NCI-H1048 (cell line): ENCODE measurements at places on chromosomes 13 and 19.

- DNase-seq = no peak
Observed at GRCh38 chr19:44740351-44740824, 8.1 kb upstream of the BCL3 start.

DNA sequence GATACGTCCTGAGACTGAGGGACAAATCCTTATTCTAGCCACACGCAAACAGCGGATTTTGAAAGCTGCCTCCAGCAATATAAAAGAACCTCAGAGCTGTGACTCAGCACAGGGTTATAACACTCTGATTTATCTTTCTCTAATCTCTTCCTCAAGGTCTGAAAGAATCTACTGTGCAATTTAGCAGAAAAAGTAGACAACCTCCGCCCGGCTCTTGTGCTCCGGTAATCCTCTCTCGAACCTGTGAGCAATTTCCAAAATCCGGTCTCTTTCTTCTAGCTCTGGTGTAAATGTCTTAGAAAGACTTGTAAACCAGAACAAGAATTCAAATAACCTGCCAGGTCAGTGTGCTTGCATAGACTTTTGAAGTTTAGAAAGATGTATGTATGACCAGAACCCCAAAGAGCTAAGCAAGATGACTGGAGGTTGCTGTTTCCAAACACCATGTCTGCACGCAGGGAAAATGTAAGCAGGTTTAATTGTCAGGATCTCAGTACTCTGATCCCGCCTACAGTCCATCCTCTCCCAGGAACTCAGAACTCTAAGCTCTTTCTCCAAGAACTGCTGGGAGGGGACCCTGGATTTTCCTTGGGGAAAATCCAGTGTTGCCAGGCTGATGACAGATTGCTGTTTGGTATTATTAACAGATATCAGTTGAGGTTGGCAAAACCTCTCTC is 338.1 kb downstream of the RFC3 start:
- no peak for DNase-seq

GRCh38 chr19:18439025-18439909 is 1.3 kb upstream of the ISYNA1 start:
- no peak for DNase-seq

DNA sequence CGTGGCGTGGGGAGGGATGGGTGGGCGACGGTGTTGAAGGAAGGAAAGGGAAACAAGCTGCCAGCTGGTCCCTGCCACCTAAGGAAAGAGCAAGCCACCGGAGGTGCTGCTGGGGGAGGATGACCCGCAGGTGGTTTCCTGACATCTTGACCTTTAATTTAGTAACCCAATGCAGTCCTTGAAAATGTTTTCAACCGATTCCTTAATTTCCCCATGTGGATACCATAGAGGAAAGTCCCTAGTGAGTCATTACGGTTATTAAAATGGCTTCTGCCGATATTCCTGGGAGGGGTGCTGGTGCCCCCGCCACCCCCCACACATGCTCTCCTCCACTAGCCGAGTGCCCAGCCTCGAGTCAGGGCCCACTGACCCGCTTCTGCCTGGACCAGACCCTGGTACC is 6.3 kb upstream of the ANKRD10 start:
- DNase-seq = no peak

DNA sequence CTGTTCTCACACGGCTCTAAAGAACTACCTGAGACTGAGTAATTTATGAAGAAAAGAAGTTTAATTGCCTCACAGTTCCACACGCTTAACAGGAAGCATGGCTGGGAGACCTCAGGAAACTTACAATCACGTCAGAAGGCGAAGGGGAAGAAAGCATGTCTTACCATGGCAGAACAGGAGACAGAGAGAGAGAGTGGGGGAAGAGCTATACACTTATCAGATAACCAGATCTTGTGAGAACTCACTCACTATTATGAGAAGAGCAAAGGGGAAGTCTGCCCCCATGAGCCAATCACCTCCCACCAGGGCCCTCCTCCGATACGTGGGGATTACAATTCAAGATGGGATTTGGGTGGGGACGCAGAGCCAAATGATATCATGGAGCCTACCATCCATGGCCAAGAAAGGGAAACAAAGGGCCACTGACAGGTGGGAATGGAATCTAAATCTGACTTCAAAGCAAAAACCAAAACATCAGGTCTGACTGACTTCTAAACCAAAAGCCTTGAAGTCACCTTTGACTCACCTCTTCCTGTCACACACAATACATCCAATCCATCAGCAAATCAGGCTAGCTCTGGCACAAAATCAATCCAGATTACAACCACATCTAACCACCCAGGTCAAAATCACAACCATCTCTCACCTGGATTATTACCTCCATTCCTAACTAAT is 189.7 kb downstream of the ENOX1 start:
- no peak for DNase-seq

DNA sequence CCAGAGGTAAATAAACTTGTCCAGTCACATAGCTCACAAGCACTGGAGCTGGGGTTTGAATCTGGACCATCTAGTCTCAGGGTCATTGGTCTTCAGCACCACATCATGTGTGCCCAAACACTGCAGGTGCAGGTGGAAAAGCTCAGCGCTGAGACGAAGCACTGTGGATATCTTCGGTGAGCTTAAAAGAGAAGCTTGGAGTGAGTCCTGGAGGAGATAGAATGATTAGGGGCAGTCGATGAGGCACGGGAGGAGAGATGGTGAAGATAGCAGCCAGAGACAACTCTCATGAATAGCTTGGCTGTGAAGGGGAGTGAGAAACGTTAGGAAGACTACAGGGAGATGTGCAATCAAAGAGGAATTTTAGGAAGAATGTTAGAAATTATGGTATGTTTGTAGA is 389.3 kb downstream of the FGF9 start:
- DNase-seq = no peak

GRCh38 chr13:107937848-107938247 is 277.5 kb downstream of the LIG4 start:
- DNase-seq = no peak

- no peak for DNase-seq
Observed at GRCh38 chr19:610801-611480, 21.3 kb downstream of the HCN2 start.

- DNase-seq = no peak
Observed at GRCh38 chr13:98975822-98976261, 2.0 kb downstream of the DOCK9 start.

GRCh38 chr19:29687244-29687896 is 22.1 kb downstream of the PLEKHF1 start:
- DNase-seq = no peak

DNA sequence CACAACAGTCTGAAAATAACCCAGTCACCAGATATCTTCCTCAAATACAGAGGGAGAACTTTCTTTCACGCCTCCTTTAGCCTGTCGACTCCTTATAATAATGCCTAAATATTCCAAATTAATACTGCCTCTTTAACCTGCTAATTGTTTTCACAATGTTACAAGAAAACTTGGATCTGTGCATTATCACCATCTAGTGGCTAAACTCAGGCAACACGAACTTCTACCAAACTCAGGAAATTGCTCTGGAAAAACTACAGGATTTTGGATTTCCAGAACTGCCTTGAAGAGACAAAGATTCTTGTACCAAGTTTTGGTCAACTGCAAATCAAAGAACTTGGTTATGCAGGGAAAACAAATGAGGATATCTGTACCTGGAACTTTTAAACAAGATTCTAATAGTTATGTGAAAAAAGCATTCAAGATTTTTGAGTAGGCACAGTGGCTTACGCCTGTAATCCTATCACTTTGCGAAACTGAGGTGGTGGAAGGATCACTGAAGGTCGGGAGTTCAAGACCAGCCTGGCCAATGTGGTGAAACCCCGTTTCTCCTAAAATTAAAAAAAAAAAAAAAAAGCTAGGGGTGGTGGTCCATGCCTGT is 10.8 kb downstream of the CLN5 start:
- DNase-seq = no peak

DNA sequence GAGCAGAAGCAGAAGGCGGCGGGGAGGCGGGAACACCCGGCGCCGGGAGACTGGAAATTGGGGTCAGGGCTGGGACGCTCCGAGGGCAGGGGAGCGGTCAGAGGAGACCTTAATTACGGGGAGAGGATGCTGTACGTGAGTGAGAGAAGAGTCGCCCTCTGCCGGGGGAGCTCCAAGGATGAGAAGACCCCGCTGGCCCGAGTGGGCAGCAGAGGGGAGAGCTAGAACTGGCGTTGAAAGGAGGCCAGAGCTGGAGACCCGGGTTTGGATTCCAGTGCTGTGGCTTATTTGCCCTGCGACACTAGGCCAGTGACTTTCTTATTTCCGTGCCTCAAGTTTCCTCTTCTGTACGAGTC is 536 bp downstream of the FAM32A start:
- no peak for DNase-seq

GRCh38 chr13:107421028-107421427 is 794.3 kb downstream of the LIG4 start:
- no peak for DNase-seq
